NT2/D1 (cell line): ENCODE measurements at places on chromosomes 2 and 18.

- DNase-seq: no peak
Measured at GRCh38 chr2:205427112-205427511, 255.2 kb upstream of the NRP2 start.

GRCh38 chr2:230267059-230267458 is 41.5 kb downstream of the SP140 start:
- DNase-seq: no peak

DNA sequence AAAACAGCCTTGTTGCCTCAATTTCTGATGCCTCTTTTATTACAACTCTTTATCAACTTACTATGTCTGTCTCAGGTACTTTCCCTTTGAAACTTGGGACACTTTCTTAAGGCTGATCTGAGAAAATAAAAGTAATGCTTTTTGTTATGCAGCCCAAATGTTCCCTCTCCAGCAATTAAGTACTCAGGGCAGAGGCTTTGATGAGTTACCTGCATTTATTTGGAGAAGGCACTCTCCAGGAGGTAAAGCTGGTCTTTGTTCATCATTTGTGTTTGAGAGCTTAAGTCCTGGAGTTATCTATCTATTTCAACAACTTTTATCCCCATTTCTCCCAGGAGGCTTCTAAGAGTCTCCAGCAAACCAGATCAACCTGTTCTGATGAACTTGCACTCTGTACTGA is 259.2 kb downstream of the ASXL3 start:
- DNase-seq: no peak

GRCh38 chr2:129782633-129782990 is 196.9 kb upstream of the RAB6C start:
- no peak for DNase-seq
